ENCODE measurements at places on chromosomes 16 and 17.

- no peak for DNase-seq
These were observed 93.4 kb upstream of the WSB1 start for GRCh38 chr17:27200476-27200875.

GRCh38 chr17:13671341-13671740 lies 69.6 kb upstream of the HS3ST3A1 start:
- DNase-seq = no peak

- DNase-seq = no peak
These were observed 136.9 kb downstream of the SLC39A11 start for GRCh38 chr17:72955391-72956140.

DNA sequence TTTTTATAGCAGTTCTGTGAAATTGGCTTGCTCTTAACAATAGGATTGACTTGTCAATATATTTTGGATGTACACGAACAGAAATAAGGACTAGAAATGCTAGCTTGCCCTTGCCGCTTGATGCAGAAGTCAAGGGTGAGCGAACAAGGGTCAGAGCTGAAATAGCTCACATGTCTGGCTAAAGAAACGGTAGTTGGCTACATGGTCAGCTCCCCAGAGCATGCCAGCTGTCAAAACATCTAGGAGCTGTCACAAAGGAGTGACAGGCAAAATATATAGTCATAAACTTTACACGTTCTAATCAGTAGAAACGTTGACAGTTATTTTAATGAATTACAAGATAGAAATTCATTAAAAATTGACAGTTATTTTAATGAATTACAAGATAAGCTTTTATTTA lies 2.9 kb upstream of the MEIOB start:
- DNase-seq = no peak

- DNase-seq = no peak
These were observed 9.5 kb downstream of the MTMR4 start for GRCh38 chr17:58504826-58505351.

- no peak for DNase-seq
These were observed 97.1 kb upstream of the NOL11 start for GRCh38 chr17:67620636-67621035.

DNA sequence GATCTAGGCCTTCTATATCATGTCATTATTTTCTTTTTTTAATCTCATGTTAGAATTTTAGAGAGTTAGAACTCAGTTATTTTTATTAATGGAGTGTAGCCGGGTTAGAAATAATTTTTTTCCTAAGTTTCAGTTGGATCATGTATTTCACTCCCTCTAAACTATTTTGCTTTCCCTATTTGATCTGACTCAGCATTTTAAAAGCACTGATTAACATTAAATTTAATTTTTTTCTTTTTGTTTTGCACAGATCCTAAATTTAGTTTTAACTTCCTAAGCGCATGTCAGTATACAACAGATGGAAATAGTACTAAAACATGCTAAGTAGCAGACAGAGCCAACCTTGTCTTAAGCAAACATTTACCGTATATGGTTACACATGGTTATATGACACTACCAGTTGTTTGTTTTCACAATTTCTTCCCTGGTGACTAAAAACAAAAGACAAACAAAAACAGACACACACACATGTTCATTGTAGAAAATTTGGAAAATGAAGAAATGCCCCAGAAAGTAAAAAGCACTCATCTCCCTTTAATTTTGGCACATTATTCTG lies 33.6 kb upstream of the RAB11FIP4 start:
- peak; percentile 23 for DNase-seq

GRCh38 chr17:82907797-82908542 lies 68.1 kb upstream of the ZNF750 start:
- DNase-seq = peak; percentile 22

DNA sequence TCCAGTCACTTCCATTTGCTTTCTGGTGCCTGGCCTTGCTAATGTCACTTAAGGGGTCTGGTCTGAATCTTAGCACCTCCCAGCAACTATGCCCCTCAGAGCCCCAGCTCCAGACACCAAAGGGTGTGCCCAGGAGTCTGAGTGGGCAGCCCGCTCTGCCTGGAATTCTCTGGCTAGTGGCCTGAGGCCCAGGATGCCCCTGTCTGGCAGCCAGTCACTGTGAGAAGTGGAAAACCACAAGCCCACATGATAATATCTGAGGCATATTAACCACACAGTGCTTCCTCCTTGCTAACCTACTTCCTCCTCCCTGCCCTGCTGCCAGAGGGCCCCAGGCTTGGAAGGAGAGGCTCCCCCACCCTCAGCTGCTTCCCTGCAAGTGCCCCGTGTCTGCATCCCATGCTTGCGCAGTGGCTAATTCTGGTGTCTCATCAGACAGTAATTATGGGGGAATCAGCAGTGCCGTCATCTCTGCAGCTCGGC lies 14.0 kb downstream of the SRCIN1 start:
- DNase-seq = peak; percentile 38

DNA sequence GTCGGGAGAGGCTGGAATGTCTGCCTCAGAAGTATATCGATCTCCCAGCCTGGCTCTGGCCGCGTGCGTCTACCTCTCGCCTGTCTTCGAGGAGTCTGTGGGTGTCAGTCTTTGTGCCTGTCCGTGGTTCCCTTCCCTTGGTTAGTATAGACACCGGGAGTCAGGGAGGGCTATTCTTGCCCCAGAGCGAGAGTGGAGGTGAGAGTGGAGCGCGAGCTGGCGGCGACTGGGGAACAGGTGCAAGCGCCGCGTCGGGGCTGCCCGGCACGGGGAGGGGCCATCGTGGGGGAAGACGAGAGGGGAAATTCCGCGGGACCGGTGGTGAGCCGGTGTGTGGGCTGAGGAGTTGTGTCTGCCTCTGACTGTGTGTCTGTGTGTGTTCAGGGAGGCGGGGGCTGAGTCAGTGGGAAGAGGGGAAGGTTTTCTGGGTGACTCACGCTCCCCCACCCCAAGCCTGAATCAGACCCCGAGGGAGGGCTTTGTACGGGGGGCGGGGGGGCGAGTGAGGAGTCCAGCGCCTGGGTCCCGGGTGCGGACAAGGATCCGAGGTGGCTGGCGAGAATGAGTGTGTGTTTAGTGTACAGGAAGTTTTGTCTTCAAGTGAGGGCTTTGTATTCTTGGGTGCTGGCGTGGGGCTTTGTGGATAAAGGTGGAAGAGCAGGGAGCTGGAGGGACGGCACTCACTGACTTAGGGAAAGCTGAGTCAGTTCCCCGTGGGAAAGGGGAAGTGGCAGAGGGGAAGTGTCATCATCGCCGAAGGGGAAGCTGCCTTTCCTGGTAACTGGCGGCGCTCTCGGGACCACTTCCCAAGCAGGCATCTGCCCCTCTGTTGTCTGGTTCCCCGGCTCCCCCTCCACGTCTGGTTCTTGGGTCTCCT lies 8.6 kb downstream of the KDM6B start:
- DNase-seq = peak; percentile 85

DNA sequence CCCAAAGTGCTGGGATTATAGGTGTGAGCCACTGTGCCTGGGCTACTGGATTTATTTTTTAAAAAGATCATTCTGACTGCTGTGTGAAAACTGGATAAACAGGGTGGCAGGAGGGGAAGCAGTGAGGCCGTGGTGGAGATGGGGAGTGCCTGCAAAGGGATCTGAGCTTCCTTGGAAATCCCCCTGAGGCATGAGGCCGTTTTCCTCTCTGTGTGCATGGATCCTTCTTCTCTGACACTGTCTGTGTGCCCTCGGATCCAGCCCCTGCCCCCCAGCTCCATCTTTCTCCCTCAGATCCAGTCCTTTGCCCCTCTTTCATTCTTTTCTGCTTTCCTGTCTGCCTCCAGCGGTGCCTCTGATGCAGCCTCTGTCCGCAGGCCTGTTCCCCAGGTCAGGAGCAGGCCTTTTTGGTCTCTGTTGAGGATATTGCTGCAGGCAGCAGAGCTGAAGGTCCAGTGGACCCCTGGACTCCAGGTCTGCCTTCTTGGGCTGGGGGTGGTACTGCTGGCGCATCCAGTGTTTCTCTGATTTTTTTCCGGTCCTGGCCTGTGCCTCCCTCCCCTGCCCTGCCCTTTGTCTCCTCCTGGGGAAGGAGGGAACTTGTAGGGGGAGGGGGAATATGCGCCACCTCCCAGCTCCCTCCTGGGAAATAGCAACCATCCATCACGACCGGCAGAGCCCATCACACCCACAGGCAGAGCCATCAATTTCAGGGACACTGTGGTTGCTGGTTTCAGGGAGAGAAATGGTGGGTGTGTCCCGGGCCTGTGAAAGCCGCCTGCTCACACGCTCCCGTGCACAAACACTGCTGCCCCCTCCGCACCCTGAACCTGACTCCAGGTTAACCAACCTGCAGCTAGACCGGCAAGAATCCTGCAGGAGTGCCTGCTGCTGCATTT lies 17.0 kb downstream of the MGAT5B start:
- DNase-seq = no peak

- DNase-seq = peak; percentile 64
These were observed 312.7 kb upstream of the KCNJ16 start for GRCh38 chr17:69762359-69762758.

GRCh38 chr16:86572041-86572521 lies 5.5 kb downstream of the FOXC2 start:
- no peak for DNase-seq

All from AG10803 (cell line).